ENCODE measurements at places on chromosomes 4 and X.
A peak's percentile ranks its signal among the peaks of the same experiment; 100 is the strongest.

GRCh38 chr4:186871856-186872255 lies 148.2 kb upstream of the FAT1 start:
- no peak for DNase-seq

- DNase-seq = no peak
Observed at GRCh38 chrX:150159537-150159936, 203.6 kb upstream of the MAMLD1 start.

- no peak for DNase-seq
Observed at GRCh38 chr4:84582988-84583875, at the start of gene CDS1. TSS of gene CDS1 (plus strand) at chr4:84583127. CDS start at chr4:84583402, 275 bp downstream.

GRCh38 chr4:181538431-181538830 lies 704.8 kb upstream of the TENM3 start:
- no peak for DNase-seq

DNA sequence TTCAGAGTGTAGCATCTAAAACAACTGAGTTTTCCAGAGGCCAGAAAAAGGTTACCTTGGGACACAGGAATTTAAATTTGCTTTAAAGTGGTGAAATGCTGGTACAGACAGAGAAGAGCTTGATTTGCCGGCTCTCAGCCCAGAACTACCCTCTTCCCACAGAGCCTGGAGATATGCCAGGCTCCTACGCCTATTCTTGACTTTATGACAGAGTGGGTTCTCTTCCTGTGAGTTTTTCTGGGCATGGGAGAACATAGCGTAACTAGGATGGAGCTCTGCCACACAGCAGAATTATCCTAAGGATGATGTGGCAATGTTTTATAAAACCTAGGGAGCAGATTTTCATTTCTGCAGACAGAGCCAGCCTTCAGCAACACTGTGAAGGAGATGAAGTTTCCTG lies 241.8 kb downstream of the GRIA3 start:
- DNase-seq = no peak

- DNase-seq = no peak
Observed at GRCh38 chr4:48093991-48094416, 40.0 kb downstream of the TXK start.

GRCh38 chr4:2722033-2722432 lies 34.1 kb downstream of the TNIP2 start:
- no peak for DNase-seq

DNA sequence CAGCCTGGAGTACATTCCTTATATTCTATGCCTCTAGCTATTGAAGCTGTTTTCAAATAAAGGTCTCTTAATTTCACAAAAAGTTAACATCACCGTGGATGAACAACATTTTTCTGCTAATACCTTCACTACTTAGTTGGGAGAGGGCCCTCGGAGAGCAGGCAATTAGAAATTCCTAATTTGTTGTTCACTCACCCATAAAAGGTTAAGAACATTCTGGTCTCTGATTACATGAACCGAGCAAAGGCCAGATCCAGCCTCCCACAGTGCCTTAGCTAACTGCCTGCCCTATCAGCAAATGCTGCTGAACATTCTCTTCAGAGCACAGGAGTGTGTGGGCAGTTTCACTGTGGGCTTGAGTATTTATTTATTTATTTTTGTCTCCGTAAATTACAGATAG lies 36.0 kb upstream of the TTC29 start:
- no peak for DNase-seq

GRCh38 chr4:104971462-104971861 lies 175.2 kb upstream of the TET2 start:
- no peak for DNase-seq

- DNase-seq = no peak
Observed at GRCh38 chr4:168291242-168291641, 27.3 kb downstream of the DDX60 start.

GRCh38 chr4:1412376-1413203 lies 6.3 kb upstream of the NKX1-1 start:
- DNase-seq = no peak

DNA sequence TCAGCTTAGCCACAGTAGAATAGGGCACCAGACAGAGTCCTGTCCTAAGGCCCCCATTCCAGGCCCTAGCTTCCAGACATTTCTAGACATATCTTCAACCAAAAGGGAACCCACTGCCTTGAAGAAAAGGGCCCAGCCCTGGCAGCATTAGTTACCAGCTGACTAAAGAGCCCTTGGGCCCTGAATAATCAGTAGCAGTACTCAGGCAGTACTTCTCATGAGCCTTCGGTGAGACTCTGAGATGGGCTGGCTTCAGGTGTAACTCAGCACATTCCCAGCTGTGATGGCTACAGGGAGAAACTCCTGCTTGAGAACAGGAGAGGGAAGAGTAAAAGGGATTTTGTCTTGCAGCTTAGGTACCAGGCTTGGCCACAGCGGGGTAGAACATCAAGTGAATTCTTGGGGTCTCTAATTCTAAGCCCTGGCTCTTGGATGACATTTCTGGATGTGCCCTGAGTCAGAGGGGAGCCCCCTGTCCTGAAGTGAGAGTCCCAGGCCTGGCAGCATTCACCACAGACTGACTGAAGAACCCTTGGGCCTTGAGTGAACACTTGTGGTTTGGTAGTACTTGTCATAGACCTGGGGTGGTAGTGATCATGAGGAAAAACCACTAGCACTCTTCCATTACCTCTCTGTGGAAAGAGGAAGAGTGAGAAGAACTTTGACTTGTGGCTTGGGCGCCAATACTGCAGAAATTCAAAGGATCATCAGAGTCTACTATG lies 170.1 kb downstream of the ATP10D start:
- DNase-seq = no peak

DNA sequence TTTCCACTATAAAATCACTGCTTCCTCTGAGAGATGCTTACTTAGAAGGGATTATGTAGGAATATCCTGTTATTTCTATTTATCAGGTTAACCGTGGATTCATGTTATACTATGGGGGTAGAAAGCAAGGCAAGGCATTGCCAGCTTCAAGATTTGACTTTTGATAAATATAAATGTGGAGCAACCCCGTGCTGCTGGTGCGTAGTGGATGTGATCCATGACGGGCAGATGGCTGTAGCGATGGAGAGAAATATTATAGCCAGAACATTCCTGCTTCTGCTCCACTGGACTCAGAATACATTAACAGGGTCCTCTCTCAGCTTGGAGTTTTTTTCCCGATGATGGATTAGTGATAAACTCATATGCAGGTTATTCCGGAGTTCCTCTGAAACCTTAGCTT lies 157.6 kb downstream of the TENM3 start:
- DNase-seq = no peak

- DNase-seq = peak; percentile 23
Observed at GRCh38 chr4:184409911-184410692, 64.2 kb downstream of the IRF2 start.

GRCh38 chrX:7115557-7115956 lies 32.0 kb upstream of the STS start:
- DNase-seq = no peak

- no peak for DNase-seq
Observed at GRCh38 chr4:185101354-185101890, 41.6 kb upstream of the SLC25A4 start.

- DNase-seq = no peak
Observed at GRCh38 chrX:121931567-121931966, 884.2 kb downstream of the GLUD2 start.

DNA sequence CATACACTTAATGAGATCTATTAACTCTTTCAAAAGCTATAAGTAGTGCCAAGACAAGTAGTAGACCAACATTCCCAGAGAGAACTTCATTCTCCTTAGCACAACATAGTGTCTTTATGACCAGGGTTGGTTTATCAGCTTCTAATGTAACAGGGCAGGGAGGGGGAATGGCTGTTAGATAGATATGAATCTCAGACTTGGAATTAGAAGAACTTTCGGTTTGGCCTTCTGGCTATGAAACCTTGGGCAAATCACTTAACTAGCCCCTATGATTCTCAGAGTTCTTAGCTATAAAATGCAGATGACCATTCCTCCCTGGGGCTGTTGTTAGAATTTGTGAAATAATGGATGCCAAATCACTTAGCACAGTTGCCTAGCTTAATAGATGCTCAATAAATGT lies 132.2 kb downstream of the SLC10A7 start:
- DNase-seq = no peak

DNA sequence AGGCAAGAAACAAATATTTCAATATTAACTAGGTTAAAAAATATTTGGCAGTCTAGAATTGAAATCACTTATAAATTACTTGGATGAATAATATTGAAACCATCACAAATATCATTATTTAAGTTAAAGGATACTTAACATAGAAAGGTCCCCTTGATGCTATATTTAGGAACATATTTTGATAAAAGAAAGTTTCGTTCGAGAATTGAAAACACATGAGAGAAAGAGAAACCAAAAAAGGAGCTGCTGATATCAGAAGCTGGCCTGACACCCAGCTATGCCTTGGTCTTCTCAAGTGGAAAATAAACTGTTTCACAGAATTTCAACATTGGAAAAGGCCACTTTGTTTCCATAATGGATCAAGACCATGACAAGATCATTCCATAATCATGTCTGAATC lies 762.4 kb downstream of the DMD start:
- DNase-seq = no peak

DNA sequence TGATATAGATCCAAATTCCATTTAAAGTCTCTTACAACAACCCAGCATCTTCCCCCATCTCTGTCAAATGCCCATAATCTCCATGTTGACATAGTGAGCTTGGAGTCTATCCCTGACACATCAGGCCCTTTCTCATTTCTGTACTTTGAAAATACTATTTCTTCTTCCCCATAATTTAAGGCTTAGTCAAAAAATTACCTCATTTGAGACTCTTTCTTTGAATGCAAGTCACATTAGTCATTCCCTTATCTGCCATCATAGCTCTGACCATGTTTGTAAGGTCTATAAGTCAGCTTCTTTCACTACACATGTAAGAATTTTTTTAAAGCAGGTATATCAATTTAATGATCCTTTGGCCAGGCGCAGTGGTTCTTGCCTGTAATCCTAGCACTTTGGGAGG lies 99.9 kb downstream of the DDX60 start:
- no peak for DNase-seq

DNA sequence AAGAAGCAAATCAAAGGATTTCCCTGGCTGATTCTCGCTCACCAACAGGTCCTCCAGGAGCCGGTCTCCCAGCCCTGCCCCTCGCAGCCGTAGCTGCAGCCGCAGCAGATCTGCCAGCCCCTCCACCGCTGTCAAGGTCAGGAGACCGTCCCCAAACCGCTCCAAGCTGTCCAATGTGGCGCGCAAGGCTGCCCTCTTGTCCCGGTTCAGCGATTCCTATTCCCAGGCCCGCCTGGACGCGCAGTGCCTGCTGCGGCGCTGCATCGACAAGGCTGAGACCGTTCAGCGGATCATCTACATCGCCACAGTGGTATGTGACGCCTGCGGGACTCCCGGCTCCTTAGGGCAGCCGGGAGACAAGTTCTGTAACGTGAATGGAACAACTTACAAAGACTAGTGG lies 25.6 kb downstream of the SPATA18 start:
- DNase-seq = no peak

- no peak for DNase-seq
Observed at GRCh38 chr4:97028785-97029184, 1114.5 kb downstream of the STPG2 start.

DNA sequence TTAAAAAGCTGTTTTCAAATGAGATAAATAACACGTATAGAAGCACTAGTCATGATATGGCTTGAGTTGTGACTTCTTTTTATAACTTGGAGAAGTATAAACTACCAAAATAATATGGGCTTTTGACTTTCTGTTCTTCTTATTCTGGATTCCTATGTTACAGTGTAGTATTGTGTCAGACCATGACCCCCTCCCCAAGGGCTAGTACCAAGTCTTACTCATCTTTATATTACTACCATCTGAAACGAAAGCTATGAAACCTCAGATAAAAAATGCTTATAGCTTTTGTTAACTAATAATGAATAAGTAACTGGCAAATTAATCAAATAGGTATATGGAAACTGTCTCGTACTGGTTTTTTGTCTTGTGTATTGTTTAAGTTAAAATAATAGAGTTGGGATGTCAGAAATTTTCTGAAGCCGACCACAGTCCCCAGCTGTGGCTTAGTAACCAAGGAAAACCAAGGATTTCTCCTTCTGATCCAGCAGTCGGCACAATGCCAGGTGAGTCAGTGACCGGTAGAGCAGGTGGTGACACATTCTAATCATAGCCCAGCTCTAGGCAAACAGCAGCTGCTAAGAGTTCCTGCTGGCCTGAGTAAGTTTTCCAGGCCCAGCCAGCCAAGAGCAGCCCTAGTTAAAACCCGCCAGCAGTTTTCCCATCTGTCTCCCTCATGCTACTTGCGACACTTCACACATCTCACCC lies 163.3 kb upstream of the PRDX4 start:
- no peak for DNase-seq

- no peak for DNase-seq
Observed at GRCh38 chr4:161952382-161952781, 211.4 kb downstream of the FSTL5 start.

DNA sequence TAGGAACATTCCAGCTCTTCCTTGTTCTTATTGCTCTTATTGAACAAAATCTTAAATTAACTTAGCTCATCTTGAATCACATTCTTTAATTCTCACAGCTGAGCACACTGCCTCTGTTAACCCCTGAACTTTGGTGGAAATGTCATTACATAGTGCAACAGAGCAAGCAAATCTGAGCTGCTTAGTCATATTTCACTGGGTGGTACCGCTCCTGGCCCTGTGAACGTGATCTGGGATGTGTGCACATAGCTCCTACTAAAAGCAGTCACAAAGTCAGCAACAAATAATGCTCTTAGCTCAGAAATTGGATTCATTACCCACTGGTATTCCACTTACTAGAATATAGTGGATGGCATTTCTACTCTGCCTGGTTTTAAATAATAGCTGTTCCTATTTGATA lies 27.9 kb downstream of the ARHGEF6 start:
- DNase-seq = no peak

DNA sequence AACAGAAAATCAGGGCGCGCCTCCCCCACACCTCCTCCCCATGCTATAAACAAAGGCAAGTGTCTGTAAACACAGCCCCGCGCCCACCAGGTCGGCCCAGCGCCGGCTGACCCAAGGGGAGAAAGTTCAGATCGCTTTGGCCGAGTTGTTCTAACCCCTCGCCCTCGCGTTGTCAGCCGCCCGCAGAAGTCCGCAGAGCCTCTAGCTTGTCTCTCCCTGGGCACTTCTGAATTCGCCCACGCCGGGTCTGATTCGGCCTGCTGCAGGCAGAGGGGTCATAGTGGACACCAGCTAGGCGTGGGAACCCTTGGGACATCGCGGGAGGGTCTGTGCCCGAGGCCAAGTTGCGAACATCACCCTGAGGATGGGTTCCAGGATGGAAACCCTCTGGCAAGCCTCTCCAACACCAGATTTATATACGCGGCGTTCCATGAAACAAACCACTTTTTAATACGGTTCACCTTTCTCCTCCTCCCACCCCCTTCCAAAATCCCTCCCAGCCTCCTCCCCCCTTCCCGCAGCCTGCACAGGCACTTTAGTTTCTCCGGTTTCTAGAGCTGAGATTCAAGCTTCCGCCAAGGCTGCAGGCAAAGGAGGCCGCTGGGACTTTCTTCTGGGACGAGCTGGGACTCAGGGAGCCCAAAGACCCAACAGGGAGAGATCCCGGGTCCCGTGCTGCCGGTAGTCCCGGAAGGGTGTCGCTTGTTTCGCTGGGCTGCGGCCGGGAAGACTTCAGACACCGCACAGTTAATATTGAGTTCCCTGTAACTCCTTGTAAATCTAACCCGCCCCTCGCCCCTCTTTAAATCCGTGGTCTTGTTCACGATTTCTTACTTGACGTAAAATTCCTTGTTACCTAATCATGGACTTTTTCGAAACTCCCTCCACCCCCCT lies 4.7 kb downstream of the HAND2 start:
- no peak for DNase-seq

- no peak for DNase-seq
Observed at GRCh38 chrX:48831909-48832291, 3.5 kb downstream of the PCSK1N start.

- DNase-seq = no peak
Observed at GRCh38 chr4:2938906-2939305, 24.3 kb downstream of the NOP14 start.

Measured in stimulated activated CD4-positive, alpha-beta T cell treated with anti-CD3 and anti-CD28 coated beads, Interleukin-2, amount 100 ng/mL, for 4 hours (primary cell).